ENCODE measurements at places on chromosomes 16 and 17.

DNA sequence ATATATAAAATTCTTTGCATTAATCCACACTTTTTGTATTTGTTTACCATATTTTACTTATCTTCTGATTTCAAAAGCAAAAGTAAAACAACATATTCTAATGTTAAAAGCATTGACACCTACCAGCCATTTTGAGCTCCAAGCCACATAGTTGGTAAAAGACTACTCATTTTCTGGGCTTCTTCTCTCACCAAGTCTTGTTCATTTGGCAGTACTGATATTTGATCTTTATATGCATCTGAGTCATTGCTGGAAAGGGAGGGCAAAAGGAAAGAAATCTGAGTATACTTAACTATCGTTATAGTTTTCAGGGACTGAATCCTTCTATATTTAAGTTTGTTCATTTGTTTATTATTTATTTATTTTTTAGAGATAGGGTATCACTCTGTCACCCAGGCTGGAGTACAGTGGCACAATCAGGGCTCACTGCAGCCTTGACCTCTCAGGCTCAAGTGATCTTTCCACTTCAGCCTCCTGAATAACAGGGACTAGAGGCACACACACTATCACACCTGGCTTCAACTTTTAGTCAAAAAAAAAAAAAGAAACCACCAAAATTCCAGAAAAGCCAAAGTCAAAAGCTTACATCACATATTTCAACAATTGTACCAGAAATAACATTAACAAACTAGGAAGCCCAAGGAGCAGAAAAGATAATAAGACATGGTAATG lies 121.0 kb upstream of the TOB1 start:
- no peak for DNase-seq

- DNase-seq, result no peak
Observed at GRCh38 chr17:33352526-33352925, 59.4 kb upstream of the ASIC2 start.

DNA sequence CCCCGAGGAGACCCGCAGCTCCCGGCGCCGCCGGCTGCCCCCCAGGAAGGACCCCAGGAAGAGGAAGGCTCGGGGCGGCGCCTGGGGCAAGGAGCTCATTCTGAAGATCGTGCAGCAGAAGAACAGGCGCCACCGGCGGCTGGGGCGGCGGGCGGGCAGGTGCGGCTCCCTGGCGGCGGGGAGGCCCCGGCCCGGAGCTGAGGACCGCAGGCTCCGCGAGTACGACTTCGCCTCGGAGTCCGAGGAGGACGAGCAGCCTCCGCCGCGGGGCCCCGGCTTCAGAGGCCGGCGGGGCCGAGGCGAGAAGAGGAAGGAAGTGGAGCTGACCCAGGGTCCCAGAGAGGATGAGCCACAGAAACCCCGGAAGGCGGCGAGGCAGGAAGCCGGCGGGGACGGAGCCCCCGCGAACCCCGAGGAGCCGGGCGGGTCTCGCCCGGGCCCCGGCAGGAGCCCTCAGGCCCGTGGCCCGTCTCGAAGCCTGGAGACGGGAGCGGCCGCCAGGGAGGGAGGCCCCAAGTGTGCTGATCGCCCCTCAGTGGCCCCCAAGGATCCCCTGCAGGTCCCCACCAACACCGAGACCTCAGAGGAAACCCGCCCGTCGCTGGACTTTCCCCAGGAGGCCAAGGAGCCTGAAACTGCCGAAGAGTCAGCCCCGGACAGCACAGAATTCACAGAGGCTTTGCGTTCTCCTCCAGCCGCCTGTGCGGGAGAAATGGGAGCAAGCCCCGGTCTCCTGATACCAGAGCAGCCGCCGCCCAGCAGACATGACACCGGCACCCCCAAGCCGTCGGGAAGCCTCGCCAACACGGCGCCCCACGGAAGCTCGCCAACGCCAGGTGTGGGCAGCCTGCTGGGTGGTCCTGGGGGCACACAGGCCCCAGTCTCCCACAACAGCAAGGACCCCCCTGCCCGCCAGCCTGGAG lies 22.3 kb upstream of the ZFPM1 start:
- peak; percentile 64 for DNase-seq

DNA sequence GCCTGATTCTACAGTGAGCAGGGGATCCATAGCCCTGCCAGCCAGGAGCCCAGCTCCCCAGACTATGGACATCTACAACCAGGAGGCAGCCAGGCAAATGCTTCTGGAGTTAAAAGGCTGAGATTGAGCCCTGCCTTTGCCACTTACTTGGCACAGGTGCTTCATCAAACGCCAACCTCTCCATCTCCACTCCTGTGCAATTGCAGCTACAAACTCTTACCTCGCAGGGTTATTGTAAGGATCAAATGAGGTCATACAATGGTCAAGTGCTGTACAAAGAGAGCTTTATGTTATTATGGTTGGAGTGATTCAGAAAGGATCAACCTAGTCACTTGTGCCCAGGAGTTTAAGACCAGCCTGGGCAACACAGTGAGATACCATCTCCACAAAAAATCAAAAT lies 9.8 kb upstream of the MYO18A start:
- DNase-seq, result no peak

DNA sequence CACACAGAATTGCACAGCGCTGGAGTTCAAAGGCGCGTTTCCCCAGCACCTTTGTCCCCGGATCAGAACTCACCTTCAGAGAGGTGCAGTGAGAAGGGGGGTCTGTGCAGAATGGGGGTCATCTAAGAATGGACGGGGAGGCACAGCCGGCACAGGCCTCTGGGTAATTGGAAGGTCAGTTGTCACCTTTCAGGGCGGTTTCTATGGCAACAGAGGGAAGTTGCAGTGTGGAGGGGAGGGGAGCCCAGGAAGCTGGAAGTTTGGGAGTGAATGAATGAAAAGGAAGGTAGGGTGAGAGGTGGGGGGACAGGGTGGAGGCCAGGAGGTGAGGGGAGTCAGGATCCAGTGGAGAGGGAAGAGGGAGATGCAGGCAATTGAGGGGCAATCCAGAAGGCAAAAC lies 12.4 kb upstream of the KCNG4 start:
- no peak for DNase-seq

GRCh38 chr17:41507315-41507880 lies 2.0 kb upstream of the KRT13 start:
- DNase-seq, result no peak

DNA sequence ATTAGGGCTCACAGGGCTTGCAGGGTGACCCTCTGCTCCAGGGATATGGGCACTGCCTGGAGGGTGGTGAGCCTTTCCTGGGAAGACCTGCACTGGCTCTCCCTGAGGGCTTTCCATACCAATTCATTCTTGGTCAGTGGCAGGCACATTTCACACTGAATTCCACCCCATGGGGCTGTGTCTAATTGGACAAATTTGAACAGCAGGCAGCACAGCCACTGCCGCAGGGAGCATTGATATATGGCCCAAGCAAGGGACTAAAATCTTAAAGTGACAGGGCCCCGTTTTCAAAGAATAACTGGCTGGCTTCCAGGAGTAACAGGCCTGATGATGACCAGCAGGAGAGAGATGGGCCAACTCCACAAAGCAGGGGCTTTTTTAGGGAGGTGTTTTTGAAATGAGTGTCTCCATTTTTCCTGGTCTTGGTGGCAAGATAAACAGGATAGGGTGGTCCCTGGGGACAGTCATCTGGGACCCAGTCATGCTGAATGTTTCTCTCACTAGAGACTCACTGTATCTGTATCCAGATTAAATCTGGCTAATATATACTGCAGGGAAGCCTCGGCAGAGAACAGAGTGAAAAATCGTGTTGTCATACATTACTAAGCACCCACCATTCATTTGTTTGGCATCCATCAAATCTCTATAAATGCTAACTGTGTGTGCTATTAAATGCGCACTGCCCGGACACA lies 74.1 kb upstream of the TBX2 start:
- no peak for DNase-seq

GRCh38 chr17:82041144-82041814 lies 3.8 kb upstream of the DCXR start:
- no peak for DNase-seq

Data from CD8-positive, alpha-beta memory T cell (primary cell).